ENCODE measurements at places on chromosomes 16 and 17.
A peak's percentile ranks its signal among the peaks of the same experiment; 100 is the strongest.

DNA sequence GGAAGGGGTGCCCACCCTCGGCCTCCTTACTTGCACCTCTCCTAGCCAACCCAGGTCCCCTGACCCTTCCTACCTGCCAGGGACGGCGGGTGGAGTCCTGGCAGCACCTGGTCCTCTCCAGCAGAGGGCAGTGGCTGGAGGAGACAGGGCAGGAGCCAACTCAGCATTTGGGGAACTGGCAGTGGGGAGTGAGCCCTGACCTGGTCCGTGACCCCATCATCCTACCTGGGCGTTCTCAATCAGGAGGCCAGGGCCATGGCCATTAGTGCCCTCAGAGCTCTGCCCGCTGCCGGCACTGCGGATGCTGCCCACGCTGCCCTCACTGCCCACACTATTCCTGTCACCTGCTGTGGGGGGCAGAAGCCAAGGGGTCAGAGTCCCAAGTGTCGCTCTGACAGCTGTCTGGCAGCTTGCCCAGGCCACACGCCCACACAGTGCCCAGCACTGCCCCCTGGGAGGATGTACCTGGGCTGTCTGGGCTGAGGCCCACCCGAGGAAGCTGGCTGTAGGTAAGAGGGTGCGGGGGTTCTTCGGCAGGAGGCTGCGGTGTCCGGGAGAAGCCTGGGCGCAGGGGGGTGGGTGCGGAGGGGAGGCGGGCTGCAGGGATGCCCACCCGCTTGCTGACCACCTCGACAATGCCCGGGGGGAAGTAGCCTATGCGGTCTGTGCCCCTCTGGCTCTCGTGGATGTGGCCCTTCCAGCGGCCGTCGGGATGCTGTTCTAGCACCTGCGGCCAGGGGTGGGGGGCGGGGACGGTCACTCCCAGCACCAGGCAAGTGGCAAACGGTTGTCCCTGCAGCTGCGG, 10.8 kb downstream of the CASKIN2 start:
- no peaks in the 10 kb centered on the region for H3K4me1 ChIP-seq
- peak overlapping the region; percentile 5 for H3K27ac ChIP-seq
- DNase-seq, result no peak
- peaks cover 17% of the 10 kb centered on the region for H3K36me3 ChIP-seq
- no peak overlapping the region for H3K4me3 ChIP-seq

- no peaks in the 10 kb centered on the region for H3K27me3 ChIP-seq
- H3K4me1 ChIP-seq, result peaks cover 98% of the 10 kb centered on the region
- no peak overlapping the region for H3K4me3 ChIP-seq
- H3K36me3 ChIP-seq, result no peaks in the 10 kb centered on the region
- no peak for DNase-seq
Observed at GRCh38 chr17:82235056-82235774, 6.4 kb downstream of the SLC16A3 start.

- H3K36me3 ChIP-seq, result peaks cover 54% of the 10 kb centered on the region
- peaks cover 21% of the 10 kb centered on the region for H3K4me1 ChIP-seq
- H3K4me3 ChIP-seq, result peak overlapping the region; percentile 96
- H3K27me3 ChIP-seq, result no peaks in the 10 kb centered on the region
- peak overlapping the region; percentile 98 for H3K27ac ChIP-seq
Observed at GRCh38 chr17:41689497-41690299, 1.0 kb downstream of the EIF1 start.

DNA sequence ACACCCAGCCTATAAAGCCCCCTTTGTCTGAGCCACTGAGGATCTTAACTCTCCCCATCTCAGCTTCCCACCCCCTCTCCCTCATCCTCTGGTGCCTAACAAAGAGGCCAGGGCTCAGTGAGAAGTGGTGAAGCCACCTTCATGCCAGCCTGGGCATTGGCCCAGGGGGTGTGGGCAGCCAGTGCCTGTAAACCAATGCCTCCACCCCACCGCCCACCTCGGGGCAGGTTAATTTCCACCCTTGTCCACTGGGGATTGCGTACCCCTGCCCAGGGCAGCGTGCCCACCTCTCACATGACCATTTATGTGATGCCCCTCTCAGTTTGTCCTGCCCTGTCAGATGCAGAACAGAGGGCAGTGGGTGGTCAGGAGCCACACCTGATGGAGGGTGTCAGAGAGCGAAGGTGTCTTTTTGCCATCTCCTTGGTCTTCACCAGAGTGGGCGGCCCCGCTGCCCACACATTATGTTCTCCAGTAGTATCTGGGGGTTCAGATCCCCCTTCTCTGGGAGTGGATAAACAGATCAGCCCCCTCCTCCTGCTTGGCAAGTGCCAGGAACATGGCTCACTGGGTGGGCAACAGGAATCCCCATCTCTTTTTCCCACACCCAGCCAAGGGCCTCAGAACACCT, 10.1 kb upstream of the ARHGAP23 start:
- peaks cover 21% of the 10 kb centered on the region for H3K4me1 ChIP-seq
- no peak for DNase-seq
- no peak overlapping the region for H3K27ac ChIP-seq

- H3K27ac ChIP-seq, result no peak overlapping the region
- H3K4me3 ChIP-seq, result no peak overlapping the region
- H3K36me3 ChIP-seq, result no peaks in the 10 kb centered on the region
- H3K27me3 ChIP-seq, result peaks cover 21% of the 10 kb centered on the region
- H3K4me1 ChIP-seq, result peaks cover 34% of the 10 kb centered on the region
Observed at GRCh38 chr16:51157698-51158097, 6.6 kb upstream of the SALL1 start.

DNA sequence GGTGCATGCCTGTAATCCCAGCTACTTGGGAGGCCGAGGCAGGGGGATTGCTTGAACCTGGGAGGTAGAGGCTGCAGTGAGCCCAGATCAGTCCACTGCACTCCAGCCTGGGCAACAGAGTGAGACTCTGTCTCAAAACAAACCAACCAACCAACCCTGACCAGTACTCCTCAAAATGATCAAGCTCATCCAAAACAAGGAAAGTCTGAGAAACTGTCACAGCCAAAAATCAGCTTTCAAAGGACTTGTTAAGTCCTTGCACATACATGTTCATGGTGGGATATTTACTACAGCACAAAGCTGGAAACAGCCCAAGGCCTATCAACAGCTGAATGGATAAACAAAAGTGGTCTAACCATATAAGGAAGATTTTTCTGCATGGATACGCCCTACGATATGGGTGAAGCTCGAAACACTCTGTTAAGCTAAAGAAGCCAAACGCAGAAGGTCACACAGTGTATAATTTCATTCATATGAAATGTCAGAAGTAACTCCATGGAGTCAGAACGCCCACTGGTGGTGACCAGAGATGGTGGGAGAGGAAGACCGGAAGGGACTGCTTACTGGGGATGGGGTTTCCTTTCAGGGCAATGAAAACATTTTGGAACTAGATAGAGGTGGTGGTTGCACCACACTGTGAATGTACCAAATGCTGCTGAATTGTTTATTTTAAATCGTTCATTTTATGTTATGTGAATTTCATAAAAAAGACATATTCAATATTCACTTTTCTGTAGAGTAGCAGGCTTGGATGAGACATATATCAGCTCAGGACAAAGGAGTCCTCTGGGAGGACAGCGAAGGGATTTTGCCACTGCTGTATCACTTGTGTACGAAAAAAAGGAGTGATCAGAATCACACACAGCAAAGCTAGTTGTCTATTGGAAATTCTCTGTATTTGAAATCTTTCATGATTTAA, 17.7 kb downstream of the CCL17 start:
- H3K4me3 ChIP-seq, result no peak overlapping the region
- H3K4me1 ChIP-seq, result peaks cover 48% of the 10 kb centered on the region
- H3K27me3 ChIP-seq, result no peaks in the 10 kb centered on the region
- no peak overlapping the region for H3K27ac ChIP-seq

- no peak overlapping the region for H3K27ac ChIP-seq
- H3K4me3 ChIP-seq, result no peak overlapping the region
- H3K36me3 ChIP-seq, result peaks cover 6% of the 10 kb centered on the region
- H3K27me3 ChIP-seq, result no peaks in the 10 kb centered on the region
Observed at GRCh38 chr17:80431246-80432195, 16.6 kb downstream of the ENDOV start.

DNA sequence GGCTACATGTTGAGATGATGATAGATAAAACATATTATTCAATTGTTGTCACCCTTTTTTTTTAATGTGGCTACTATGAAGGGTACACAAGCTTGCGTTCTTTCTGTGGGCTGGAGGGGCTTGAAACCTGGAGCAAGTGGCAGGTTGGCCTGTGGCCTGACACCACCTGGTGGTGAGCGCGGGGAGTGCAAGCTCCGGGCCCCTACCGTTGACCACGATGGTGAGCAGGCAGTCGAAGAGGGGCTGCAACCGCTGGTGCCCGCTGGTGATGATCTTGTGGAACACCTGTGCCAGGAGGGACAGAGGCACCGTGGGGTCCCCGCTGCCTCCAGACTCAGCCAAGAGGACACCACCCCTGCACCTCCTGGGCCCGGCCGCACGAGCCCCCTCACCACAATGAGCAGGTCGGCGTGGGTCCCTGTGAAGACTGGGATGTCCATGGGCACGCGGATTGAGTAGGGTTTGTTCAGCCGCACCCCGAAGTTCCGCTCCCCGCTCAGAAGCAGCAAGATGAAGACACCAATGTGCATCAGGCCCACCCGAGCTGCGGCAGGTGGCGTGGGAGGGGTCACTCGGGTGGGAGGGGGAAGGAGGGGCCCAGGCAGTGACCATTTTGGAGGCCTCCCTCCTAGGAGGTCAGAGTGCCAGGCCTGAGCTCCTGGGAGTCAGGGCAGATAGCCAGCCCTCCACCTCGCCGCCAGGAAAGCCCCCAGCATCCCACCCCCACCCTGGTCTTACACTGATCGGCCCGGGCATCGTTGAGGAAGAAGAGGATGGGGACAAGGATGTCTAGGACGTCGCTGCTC, 14.4 kb downstream of the HID1 start:
- no peaks in the 10 kb centered on the region for H3K27me3 ChIP-seq
- peaks cover 9% of the 10 kb centered on the region for H3K4me1 ChIP-seq
- no peak for DNase-seq
- no peak overlapping the region for H3K4me3 ChIP-seq

DNA sequence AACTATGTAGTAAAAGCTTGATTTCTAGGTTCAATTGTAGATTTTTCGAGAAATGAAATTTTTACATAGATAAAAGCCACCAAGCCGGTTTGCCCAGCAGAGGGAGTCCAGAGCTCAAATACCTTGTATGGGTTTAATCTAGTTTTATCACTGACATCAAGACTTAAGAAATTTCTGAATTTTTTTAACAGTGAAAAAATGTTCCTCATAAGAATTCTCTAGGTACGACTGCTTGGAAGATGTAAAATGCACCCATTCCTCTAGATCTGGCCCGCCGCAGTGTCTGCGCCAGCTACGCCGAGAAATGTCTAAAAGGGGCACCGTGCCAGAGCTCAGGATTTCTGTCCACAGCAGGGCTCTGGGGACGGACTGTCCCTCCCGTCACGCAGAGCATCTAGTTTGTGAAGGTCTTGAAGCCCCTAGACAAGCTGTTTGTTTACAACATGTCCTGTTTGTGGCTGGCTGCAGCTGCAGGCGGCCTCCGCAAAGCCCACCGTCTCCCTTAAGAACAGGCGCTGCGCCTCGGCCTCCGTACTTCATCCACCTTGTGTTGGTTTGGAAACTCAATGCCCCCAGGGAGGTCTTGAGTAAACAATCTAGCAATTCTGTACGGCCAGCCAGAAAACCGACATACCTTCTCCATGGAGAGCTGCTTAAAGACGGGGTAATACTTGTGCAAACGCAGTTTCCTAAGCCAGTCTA, 24.8 kb downstream of the MAP1LC3B start:
- peaks cover 19% of the 10 kb centered on the region for H3K36me3 ChIP-seq
- no peak for DNase-seq
- H3K27ac ChIP-seq, result no peak overlapping the region
- peaks cover 15% of the 10 kb centered on the region for H3K4me1 ChIP-seq
- no peaks in the 10 kb centered on the region for H3K27me3 ChIP-seq
- H3K4me3 ChIP-seq, result no peak overlapping the region

GRCh38 chr16:799948-800833, at the start of gene GNG13:
Gene GNG13 (minus strand): TSS chr16:800734. CDS start chr16:799077, 1,657 bp downstream.
- H3K36me3 ChIP-seq, result no peaks in the 10 kb centered on the region
- no peak within 1 kb of the TSS for H3K27ac ChIP-seq
- DNase-seq, result no peak
- H3K4me1 ChIP-seq, result no peaks in the 10 kb centered on the region

DNA sequence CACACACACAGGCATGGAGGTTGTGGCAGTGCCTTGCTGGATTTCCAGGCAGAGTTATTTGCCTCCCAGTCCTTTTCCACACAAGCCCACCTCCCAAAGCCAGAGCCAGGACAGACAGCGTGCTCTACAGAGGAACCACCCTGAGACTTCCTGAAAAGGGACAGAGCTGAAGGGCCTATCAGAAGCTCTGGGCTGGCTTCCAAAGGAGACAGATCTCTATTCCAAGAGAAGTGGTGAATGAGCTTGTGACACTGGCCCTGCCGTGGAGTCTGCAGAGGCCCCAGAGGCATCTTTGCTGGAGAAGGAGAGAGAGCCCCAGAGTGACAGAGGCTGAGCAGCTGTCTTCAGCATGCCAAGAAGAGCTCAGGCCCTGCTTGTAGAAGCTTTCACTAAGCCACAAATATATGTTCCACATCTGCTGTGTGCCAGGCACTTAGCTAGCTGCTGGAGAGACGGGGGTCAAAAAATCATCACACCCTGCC, 8.3 kb upstream of the LPCAT2 start:
- H3K4me1 ChIP-seq, result peaks cover 17% of the 10 kb centered on the region
- no peaks in the 10 kb centered on the region for H3K27me3 ChIP-seq
- no peak overlapping the region for H3K4me3 ChIP-seq
- H3K36me3 ChIP-seq, result no peaks in the 10 kb centered on the region

DNA sequence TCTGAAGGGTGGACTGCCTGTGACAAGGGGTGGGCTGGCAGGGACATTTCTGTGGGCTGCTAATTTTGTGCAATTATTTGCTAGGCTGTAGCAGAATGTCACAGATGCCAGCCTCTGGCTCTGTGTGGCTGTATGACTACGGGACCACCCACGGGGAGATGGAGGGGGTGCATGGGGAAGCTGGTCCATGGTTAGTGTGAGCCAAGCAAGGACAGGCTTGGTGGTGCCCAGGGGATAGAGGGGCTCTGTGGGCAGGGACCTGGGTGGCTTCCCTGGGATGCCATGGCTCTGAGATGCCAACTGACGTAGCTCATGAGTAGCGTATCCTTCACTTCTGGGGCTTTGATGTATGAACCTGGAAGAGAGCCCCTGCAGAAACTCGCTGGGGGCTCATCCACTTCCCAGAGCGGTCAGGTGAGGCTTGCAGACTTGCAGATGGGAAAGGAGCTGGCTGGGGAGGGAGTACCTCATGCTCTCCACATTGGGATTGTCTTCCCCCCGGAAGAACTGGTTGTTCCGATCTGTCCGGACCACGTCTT, 87.2 kb downstream of the TBC1D16 start:
- no peaks in the 10 kb centered on the region for H3K27me3 ChIP-seq
- H3K36me3 ChIP-seq, result peaks cover 61% of the 10 kb centered on the region
- peaks cover 53% of the 10 kb centered on the region for H3K4me1 ChIP-seq
- no peak overlapping the region for H3K27ac ChIP-seq

DNA sequence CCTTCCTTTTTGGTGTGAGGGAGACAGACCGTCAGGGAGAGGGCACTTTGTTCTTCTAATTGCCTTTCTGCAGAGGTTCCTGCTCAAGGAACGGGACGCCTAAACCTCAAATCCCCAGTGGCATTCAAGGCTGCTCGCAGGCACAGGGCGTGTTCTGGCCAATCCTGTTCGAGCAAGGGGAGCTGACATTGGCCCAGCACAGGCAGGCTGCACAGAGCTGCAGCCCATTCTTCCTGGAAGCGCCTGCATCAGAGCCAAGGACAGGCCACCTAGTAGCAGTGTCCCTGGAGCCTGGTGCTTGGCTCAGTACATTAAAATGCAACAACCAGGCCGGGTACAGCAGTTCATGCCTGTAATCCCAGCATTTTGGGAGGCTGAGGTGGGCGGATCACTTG, 72.2 kb upstream of the CREBBP start:
- no peak for DNase-seq
- H3K36me3 ChIP-seq, result no peaks in the 10 kb centered on the region
- peaks cover 44% of the 10 kb centered on the region for H3K4me1 ChIP-seq

- H3K27me3 ChIP-seq, result no peaks in the 10 kb centered on the region
- no peak for DNase-seq
- no peak overlapping the region for H3K27ac ChIP-seq
- H3K36me3 ChIP-seq, result no peaks in the 10 kb centered on the region
Observed at GRCh38 chr17:6355196-6355595, 79.7 kb downstream of the AIPL1 start.
